ENCODE measurements at places on chromosomes 7 and 10.

GRCh38 chr10:19904202-19904661 is 88.0 kb downstream of the PLXDC2 start:
- DNase-seq, result no peak

DNA sequence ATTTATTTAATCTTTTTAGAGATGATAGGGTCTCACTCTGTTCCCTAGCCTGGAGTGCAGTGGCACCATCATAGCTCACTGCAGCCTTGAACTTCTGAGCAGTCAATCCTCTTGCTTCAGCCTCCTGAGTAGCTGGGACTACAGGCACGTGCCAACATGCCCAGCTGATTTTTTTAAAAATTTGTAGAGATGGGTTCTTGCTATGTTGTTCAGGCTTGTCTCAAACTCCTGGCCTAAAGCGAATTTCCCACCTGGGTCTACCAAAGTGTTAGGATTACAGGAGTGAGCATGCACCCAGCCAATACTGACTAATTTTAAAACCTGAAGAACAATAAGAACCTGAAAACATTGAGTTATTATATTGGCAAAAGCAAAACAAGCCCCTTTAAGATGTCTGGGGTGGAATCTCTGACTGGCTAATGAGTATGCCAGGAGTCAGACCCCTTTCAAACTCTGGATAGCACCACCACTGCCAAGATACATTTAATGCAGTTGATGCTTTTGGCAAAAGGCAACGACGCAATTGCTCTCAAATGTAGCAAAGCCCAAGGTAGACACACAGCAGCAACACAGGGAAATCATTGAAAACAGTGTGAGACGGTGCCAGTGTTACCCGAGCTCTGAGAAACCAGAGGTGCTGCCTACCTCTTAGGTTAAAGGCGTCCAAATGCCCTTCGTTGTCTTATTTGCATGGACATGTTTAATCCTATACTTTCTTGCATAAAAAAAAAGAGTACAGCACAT is 40.7 kb upstream of the TOMM7 start:
- no peak for DNase-seq

- DNase-seq, result no peak
These were observed 269.1 kb downstream of the ZNF248 start for GRCh38 chr10:37588299-37588698.

- no peak for DNase-seq
These were observed 49.4 kb upstream of the RET start for GRCh38 chr10:43027331-43027955.

- no peak for DNase-seq
These were observed 79.9 kb downstream of the PRKAG2 start for GRCh38 chr7:151796871-151797537.

All from NCI-H1694 (cell line).